ENCODE measurements at places on chromosomes 2 and 18. TPM values are rescaled to one million over a fixed set of nuclear protein-coding genes. Genes with fewer than 3 reads are reported as not detected.

- DNase-seq = no peak
Observed at GRCh38 chr2:121185111-121185510, 99.9 kb downstream of the TFCP2L1 start.

DNA sequence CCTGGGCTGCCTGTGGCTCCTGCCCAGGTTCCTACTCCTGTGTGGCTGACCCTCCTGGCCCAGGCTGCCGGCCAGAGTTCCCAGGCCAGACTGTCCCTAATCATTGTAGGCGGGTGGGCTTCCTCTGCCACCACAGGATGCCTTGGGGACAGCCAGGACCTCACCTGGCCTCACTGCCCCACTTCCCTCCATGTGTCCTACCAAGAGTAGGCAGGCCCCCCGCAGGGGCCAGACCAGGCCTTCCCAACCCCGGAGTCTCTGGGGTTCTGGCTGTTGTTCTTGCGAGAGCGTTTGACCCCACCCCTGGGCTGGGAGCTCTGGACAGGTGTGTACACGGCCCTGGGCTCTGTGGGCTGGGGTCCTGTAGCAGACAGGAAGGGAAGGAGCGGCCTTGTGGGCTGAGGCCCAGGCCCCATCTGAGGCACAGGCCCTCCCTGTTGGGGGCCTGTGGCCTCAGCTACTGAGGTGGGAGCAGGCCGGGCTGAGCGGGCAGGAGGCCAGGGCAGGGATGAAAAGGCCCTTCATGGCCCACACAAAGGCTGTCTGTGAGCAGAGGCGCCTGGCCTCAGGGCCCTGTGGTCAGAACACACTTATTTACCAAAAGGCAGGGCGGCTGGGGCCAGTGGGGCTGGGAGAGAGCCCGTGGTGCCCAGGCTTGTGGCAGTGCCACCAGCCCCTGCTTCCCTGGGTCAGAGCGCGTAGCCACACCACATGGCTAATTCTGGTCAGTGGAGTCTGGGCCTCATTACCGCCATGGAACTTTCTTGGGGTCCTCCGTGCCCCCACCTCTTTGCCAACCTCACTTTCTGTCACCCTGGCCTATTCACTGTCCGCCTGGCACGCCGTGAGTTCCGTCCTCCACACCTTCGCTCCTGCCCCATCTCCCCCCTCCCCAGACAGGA, 2.0 kb downstream of the SNORC start:
- no peak for DNase-seq

DNA sequence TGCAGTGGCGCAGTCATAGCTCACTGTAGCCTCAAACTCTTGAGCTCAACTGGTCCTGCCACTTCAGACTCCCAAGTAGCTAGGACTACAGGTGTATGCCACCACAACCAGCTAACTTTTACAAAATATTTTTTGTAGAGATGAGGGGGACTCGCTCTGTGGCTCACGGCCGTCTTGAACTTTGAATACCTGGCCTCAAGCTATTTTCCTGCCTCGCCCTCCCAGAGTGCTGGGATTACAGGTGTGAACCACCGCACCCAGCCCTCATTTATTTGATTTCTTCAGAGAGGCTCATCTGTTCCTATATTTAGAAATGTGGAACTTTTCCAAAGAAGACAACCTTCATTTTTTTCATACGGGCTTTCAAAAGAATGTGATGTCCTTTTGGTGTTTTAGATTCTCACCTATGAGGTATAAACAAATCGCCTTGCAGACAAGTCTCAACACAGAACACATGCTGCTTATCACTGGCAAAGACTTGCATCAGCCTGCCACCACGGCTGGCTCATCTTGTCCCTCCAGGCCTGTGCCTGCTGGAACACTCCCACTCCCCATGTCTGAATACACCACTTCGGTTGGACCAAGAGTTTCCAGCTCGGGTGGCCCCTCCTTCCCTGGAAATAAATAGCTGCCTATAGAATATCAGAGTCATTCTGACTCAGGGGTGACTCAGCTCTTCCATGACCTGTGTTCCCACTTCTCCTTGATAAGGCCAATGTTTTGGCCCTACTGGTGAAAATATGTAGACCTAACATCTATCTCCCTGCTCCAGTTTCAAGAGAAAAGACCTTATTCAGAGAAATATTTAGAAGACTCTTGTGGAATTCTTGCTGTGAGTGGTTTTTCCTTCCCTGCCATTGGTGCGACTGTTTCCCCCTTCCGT, 202.6 kb downstream of the TGIF1 start:
- DNase-seq = no peak

GRCh38 chr2:55547001-55547400, 27.5 kb downstream of the CFAP36 start:
- DNase-seq = no peak

GRCh38 chr2:24809316-24810007, 16.2 kb downstream of the CENPO start:
- no peak for DNase-seq

DNA sequence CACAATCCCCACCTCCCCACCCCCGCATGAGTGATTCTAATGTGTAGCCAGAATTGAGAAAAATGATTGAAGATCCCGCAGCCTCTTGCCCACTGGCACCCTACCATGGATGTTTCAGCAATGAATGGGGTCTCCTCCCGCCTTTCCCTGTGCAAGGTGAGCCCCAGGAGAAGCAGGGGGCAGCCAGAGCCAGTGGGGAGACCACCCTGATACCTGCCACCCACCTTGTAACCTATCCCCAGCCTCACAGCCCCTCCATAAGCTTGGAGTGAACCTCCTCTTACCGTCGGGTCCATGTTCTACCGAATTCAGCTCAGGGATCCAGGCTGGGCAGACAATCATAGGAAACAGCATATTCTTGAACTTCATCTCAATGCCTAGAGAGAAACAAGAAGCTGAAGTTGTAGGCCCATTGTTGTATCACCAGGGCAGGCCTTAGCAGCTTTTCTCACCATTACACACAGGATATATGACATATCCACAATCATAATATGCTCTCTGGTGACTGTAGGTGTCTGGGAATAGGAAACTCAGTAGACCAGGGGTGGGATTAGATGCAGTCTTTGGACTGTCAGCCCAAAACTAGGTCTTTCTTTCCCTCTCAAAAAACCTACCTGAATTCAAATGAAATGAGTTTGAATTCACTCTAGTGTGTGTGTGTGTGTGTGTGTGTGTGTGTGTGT, 30.9 kb downstream of the XDH start:
- no peak for DNase-seq

DNA sequence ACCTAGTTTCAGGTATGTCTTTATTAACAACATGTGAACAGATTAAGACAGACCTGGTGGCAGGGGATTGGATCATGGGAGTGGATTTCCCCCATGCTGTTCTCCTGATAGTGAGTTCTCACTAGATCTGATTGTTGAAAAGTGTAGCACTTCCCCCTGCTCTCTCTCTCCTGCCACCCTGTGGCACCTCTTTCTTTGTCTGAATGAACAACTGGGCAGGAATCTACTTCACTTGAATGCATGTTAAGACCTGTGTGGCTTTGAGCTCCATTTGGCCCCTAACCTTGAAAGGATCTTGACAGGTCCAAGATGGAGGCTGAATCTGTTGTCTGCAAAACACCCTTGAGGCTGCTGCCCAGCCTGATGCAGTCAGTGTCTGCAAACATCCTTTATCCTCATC, 194.4 kb downstream of the RNF144A start:
- peak; percentile 10 for DNase-seq

- DNase-seq = no peak
Observed at GRCh38 chr2:223319601-223320000, 267.6 kb downstream of the KCNE4 start.

GRCh38 chr2:36405183-36405582, 49.6 kb downstream of the CRIM1 start:
- DNase-seq = no peak

- DNase-seq = no peak
Observed at GRCh38 chr2:145622285-145622684, 1102.4 kb upstream of the ZEB2 start.

DNA sequence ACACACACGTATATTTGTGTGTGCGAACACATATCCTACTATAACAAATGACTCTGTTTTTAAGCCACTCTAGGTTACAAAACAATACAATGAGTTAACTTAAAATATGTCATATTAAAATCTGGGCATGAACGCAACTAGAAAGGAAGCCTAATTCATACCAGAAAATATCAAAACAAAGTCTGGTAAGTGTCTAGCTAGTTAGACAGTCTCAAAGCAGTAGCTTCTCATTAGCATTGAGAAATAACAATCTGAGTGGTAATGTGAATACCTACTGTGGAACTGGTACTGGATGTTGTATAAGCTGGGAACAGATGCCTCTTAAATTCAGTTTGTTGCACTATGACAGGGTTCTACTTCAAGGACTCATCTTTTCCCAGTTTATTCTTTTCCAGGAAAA, 32.5 kb upstream of the WIPF1 start:
- DNase-seq = no peak

GRCh38 chr18:48387300-48387699, 21.9 kb downstream of the ZBTB7C start:
- no peak for DNase-seq

GRCh38 chr2:26733413-26733812, 30.7 kb upstream of the SLC35F6 start:
- DNase-seq = no peak

DNA sequence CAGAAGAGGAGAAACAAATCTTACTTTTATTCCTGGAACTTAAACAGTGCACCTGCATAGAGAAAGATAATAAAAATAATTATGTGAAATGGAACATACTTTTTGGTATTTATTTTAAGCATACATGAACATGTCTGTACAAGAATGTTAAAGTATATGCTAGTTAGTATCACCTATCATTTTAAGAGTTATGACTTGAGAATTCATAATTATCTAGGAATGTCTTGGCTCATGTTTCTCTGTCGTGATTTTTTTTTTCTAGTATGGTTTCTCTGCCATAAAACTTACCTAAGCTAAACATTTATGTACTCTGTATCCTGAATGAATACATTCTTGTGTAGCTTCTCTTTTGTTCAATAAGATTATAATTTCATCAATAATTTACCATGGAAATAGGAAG, 4.2 kb downstream of the SERPINB7 start:
- no peak for DNase-seq

- no peak for DNase-seq
Observed at GRCh38 chr2:186241874-186242273, 244.2 kb upstream of the ZC3H15 start.

GRCh38 chr2:148455791-148456190, 188.8 kb upstream of the EPC2 start:
- no peak for DNase-seq

The SDC1 gene
- not detected for total RNA-seq

The ASIC4 gene
- 0.17 TPM for total RNA-seq

The CAPN14 gene
- total RNA-seq = 0.20 TPM

The NYAP2 gene
- not detected for total RNA-seq

The ITGB6 gene
- not detected for total RNA-seq

The UGT1A5 gene
- total RNA-seq = not detected
